ENCODE measurements at places on chromosomes 2 and 18. TPM values are rescaled to one million over a fixed set of nuclear protein-coding genes. Genes with fewer than 3 reads are reported as not detected.

DNA sequence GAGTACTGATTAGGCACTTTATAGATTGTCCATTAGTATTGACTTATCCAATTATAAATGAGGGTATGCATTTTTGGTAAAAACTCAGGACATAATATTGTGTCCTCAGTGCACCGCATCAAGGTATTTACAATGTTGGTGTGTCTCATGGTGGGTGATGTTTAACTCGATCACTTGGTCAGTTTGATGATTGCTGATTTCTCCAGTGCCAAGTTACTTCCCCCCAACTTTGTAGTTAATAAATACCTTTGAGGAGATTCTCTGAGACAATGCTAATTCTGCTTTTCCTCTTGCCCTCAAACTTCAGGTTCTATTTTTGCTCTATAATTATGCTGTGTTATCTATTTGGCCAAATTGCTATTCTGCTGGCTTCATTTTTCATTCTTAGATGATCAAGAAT, 28.2 kb upstream of the SERPINB7 start:
- no peak overlapping the region for H3K27ac ChIP-seq
- H3K4me3 ChIP-seq = no peak overlapping the region
- H3K4me1 ChIP-seq = no peaks in the 10 kb centered on the region

DNA sequence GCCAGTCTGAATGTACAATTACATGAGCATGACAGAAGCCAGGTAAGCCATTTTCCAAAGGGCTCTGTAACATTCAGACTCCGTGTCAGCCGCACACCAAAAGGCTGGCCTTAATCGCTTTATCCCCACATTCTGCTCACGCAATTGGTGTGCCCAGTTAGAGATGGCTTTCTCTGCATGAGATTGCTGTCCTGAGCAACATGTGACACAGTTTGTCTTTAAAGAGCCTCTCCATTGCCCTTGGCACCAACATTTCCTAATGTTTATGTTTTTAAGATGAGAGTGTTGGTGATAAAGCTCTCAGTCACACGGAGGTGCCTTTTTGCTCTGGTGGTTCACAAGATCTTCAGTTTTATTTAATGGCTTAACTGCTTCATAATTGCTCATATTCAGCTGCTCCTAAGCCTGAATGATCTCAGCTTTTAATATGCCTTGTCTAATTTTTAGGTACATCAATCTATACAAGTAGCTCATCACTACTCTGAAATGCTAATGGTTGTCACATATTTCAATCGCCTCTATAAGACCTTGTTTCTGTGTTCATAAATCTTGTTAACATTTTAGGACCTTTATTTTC, 164.8 kb upstream of the ACVR2A start:
- DNase-seq = no peak
- H3K27me3 ChIP-seq = no peaks in the 10 kb centered on the region
- H3K36me3 ChIP-seq = no peaks in the 10 kb centered on the region
- no peak overlapping the region for H3K4me3 ChIP-seq

EVA1A gene
- total RNA-seq = not detected

SLC4A5 gene
- total RNA-seq = 1.9 TPM

G6PC2 gene
- total RNA-seq = not detected
